ENCODE measurements at places on chromosomes 7 and 10. TPM values are rescaled to one million over a fixed set of nuclear protein-coding genes. Genes with fewer than 3 reads are reported as not detected.

DNA sequence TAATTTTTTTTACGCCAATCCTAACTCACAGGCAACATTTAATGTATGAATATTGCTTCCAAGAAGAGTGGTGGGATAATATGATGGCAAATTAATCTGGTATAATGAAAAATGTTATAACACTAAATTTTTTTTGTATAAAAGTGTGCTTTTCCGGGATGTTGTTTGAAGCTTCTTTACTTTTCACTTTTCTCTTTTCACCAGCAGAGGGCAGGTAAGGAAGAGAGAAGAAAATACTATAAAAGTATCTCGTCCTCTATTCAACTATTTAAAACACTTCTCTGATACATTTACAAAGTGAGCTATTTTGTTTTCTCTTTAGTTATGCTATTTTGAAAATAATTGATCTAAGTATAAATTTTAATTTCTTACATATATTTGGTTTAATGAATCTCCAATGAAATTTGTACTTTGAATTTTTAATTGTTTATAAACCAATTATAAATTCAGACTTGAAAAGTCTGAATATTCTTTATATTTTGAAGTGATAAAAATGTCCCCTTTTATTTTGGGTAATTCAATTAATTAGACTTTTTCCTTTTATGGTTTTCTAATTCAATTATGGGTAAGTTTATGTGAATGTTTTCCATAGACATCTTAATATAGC, 20.7 kb upstream of the CFTR start:
- H3K27ac ChIP-seq: no peak overlapping the region
- no peaks in the 10 kb centered on the region for H3K27me3 ChIP-seq
- H3K4me3 ChIP-seq: no peak overlapping the region
- DNase-seq: no peak

OR9A4 gene
- total RNA-seq: not detected

- no peak overlapping the region for H3K27ac ChIP-seq
- H3K27me3 ChIP-seq: no peaks in the 10 kb centered on the region
- H3K4me3 ChIP-seq: no peak overlapping the region
- DNase-seq: no peak
- H3K36me3 ChIP-seq: no peaks in the 10 kb centered on the region
These were observed 48.0 kb upstream of the SP8 start for GRCh38 chr7:20834656-20835055.

PIP gene
- not detected for total RNA-seq

DNA sequence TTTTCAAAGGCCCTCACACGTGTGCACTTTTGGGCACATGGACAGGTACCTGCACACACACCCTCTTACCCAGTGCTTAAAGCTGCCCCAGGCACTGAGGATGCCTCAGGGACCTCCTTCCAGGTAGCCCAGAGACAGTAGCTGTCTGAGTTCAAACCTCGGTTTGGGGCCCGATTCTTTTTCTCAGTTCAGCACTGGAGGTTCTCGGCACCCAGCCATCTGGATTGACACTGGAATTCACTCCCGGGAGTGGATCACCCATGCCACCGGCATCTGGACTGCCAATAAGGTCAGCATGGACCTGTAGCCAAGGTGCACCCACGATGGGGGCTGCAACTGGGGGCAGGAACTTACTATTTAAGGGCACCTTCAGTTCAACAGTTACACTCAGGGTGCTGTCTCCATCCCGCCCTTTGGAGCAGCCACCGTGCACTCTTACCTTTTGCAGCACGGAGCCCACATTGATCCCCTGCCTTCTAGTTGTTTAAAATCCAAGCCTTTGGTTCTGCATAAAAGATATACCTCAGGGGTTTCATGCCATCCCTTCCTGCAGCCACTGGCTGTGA, 17.7 kb downstream of the CPA5 start:
- H3K27ac ChIP-seq: no peak overlapping the region
- no peaks in the 10 kb centered on the region for H3K27me3 ChIP-seq
- H3K4me1 ChIP-seq: peaks cover 3% of the 10 kb centered on the region
- DNase-seq: no peak

ST7 gene
- 12.2 TPM for total RNA-seq

GRCh38 chr7:83793558-83793957, 144.6 kb upstream of the SEMA3E start:
- no peak for DNase-seq
- H3K36me3 ChIP-seq: no peaks in the 10 kb centered on the region
- no peaks in the 10 kb centered on the region for H3K27me3 ChIP-seq
- no peak overlapping the region for H3K27ac ChIP-seq
- no peak overlapping the region for H3K4me3 ChIP-seq
- no peaks in the 10 kb centered on the region for H3K4me1 ChIP-seq

- no peaks in the 10 kb centered on the region for H3K27me3 ChIP-seq
- H3K36me3 ChIP-seq: no peaks in the 10 kb centered on the region
- no peak overlapping the region for H3K27ac ChIP-seq
- DNase-seq: no peak
- H3K4me1 ChIP-seq: no peaks in the 10 kb centered on the region
These were observed 103.9 kb downstream of the PPP1R9A start for GRCh38 chr7:95011146-95011928.

CYP2C9 gene
- total RNA-seq: 4.0 TPM

- H3K4me3 ChIP-seq: no peak overlapping the region
- DNase-seq: peak; percentile 33
- no peaks in the 10 kb centered on the region for H3K27me3 ChIP-seq
These were observed 3.2 kb downstream of the ZNF316 start for GRCh38 chr7:6640246-6640721.

DNA sequence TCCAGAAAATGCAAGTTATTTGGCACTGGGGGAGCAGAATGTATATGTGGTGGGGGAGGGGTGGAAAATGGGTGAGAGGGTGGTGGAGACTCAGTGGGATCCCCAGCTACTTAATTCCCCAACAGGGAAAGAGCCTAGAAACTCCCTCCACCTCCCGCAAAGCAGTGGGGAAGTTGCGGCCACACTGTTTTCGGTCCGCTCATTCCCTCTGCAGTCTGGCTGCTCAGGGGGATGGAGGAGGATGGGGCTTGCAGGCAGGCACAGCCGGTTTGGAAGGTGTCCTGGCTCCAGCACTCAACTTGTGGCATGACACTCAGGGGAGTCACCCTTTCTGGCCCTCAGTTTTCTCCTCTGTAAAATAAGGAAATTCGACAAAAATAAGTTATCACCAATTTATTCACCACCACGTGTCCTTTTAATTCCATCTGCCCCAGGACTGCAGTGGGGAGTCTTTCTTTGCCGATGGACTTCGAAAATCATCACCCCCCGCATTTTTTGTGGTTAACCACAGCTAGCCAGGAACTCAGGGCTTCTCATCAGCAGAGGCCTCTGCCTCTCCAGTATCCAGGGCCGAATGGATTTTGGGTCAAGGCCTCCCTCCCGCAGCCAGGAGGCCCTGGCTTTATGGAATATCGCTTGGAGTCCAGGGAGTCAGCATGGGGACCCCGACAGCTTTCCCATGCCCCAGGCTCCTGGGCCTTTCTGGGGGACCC, 1.6 kb upstream of the HTRA1 start:
- no peak overlapping the region for H3K4me3 ChIP-seq
- H3K4me1 ChIP-seq: peaks cover 3% of the 10 kb centered on the region
- no peak overlapping the region for H3K27ac ChIP-seq
- DNase-seq: no peak
- H3K36me3 ChIP-seq: no peaks in the 10 kb centered on the region
- H3K27me3 ChIP-seq: peaks cover 20% of the 10 kb centered on the region

NEUROG3 gene
- total RNA-seq: 4.0 TPM

PRSS2 gene
- total RNA-seq: not detected

- H3K27me3 ChIP-seq: no peaks in the 10 kb centered on the region
- no peak for DNase-seq
- no peak overlapping the region for H3K4me3 ChIP-seq
- no peaks in the 10 kb centered on the region for H3K36me3 ChIP-seq
- H3K27ac ChIP-seq: no peak overlapping the region
These were observed 414.5 kb downstream of the GRM8 start for GRCh38 chr7:126838194-126838593.

PAPSS2 gene
- total RNA-seq: 310 TPM

GRCh38 chr7:19715499-19715898, 6.7 kb upstream of the POLR1F start:
- no peaks in the 10 kb centered on the region for H3K36me3 ChIP-seq
- no peak overlapping the region for H3K27ac ChIP-seq
- no peak for DNase-seq
- no peaks in the 10 kb centered on the region for H3K4me1 ChIP-seq

GRCh38 chr10:969473-970150, 18.6 kb upstream of the GTPBP4 start:
- H3K27me3 ChIP-seq: no peaks in the 10 kb centered on the region
- H3K4me1 ChIP-seq: no peaks in the 10 kb centered on the region
- no peak overlapping the region for H3K27ac ChIP-seq

GRCh38 chr7:74404741-74405140, 49.0 kb upstream of the GTF2IRD1 start:
- no peak for DNase-seq
- no peaks in the 10 kb centered on the region for H3K4me1 ChIP-seq
- H3K36me3 ChIP-seq: peaks cover 6% of the 10 kb centered on the region
- H3K27me3 ChIP-seq: no peaks in the 10 kb centered on the region

DNA sequence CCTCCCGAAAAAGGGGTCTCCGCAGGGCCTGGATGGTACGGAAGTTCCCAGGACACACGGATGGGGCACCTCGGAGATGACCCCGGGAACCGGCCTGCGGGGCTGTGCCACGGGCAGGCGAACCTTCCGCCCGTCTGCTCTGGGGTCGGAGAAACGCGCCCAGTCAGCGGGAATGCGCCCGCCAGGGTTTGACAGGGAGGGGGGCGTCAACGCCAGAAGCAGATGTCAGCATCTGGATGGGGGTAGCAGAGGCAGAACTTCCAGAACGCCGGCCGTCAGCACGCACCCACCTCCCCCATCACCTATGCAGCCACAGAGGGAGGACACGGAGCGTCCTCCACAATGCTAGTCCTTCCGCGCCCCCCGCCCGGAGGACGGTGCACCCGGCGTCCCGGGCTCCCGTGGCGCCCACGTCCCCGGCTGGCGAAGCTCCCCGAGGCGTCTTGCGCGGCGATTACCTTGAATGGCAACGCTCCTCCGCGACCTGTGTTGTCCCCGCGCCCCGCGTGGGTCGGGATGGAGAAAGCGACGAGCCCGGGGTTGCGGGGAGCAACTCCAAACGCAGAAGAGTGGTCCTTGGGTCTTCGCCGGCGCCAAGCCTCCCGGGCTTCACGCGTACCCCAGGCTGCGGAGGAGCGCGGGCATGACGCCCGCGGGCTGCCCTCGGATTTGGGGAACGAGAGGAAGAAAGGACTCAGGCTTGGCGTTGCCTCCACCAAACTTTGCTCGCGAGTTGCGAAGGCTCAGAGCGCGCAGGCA, 561 bp downstream of the FGFR2 start:
- peak overlapping the region; percentile 55 for H3K27ac ChIP-seq
- H3K4me1 ChIP-seq: no peaks in the 10 kb centered on the region
- DNase-seq: no peak

GRCh38 chr7:89336121-89336520, 540.6 kb upstream of the TEX47 start:
- H3K36me3 ChIP-seq: no peaks in the 10 kb centered on the region
- no peaks in the 10 kb centered on the region for H3K27me3 ChIP-seq
- no peak for DNase-seq

DKK1 gene
- total RNA-seq: 0.82 TPM

GRCh38 chr10:114256008-114256765, 17.1 kb downstream of the VWA2 start:
- H3K4me1 ChIP-seq: no peaks in the 10 kb centered on the region
- no peak overlapping the region for H3K27ac ChIP-seq
- no peak for DNase-seq
- H3K36me3 ChIP-seq: no peaks in the 10 kb centered on the region
- H3K27me3 ChIP-seq: no peaks in the 10 kb centered on the region

DNA sequence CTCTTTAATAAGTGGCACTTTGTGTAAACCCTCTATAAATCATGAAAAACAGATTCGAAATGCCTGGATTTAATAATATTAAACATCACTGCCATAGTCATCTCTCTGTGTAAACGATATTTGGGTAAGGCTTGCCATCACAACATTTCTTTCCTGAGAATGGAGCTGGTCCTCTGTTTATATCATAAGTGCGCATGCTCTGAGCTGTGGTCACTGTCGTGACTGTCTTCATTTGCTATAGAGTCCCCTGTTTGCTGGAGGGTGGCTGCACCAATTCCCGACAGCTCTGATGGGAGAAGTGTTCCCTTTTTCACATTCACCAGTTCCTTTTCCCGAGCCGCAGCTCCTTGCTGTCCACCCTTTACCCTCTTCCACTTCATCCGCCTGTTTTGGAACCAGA, 50.4 kb upstream of the AGMO start:
- DNase-seq: no peak
- H3K27me3 ChIP-seq: no peaks in the 10 kb centered on the region
- no peak overlapping the region for H3K4me3 ChIP-seq
- H3K27ac ChIP-seq: no peak overlapping the region
- no peaks in the 10 kb centered on the region for H3K4me1 ChIP-seq

GRCh38 chr7:116242759-116243158, 32.4 kb downstream of the TES start:
- H3K4me1 ChIP-seq: no peaks in the 10 kb centered on the region
- H3K27me3 ChIP-seq: no peaks in the 10 kb centered on the region
- no peaks in the 10 kb centered on the region for H3K36me3 ChIP-seq
- H3K27ac ChIP-seq: no peak overlapping the region

CALY gene
- total RNA-seq: not detected

DNA sequence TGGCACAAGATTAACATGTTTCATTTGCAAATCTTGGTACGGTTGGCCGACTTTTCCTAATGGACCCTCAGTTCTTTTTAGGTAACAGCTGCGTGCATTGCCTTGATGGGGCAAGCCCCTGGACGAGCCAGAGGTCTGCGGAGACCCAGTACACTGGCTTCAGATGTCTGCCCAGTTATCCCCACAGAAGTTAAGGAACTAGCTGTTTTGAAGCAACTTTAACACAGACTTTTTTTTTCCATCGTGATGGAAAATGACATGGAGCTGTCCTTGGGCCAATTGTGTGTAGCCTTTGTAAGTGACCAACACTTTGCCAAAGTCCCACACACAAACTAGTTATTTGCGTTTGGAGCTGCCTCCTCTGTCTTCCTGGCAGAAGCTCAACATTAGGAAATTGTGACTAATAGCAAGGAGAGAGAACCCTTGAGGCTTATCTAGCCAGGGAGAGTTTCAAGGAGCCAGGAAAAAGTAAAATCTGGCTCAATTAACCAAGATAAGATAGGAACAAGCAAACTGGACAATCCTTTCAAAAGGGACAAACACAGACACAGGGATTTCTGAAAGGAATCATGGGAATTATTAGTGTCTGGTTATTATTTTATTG, 99.6 kb upstream of the BMPER start:
- no peaks in the 10 kb centered on the region for H3K4me1 ChIP-seq
- no peak for DNase-seq
- no peak overlapping the region for H3K27ac ChIP-seq
- H3K4me3 ChIP-seq: no peak overlapping the region

GRCh38 chr7:106609416-106609815, 51.5 kb downstream of the CCDC71L start:
- no peak overlapping the region for H3K4me3 ChIP-seq
- H3K4me1 ChIP-seq: no peaks in the 10 kb centered on the region
- H3K27ac ChIP-seq: peak overlapping the region; percentile 54
- no peak for DNase-seq
- H3K27me3 ChIP-seq: no peaks in the 10 kb centered on the region

SHLD2 gene
- total RNA-seq: 27.8 TPM

PLEKHS1 gene
- total RNA-seq: 0.84 TPM

UPK3B gene
- total RNA-seq: 0.72 TPM
